ENCODE measurements at places on chromosomes 2 and 18.

- no peak for DNase-seq
Measured at GRCh38 chr2:168910330-168910729, 9.2 kb downstream of the G6PC2 start.

- DNase-seq: peak; percentile 37
Measured at GRCh38 chr2:62443886-62444285, 62.1 kb downstream of the TMEM17 start.

- no peak for DNase-seq
Measured at GRCh38 chr18:24197412-24197811, 58.5 kb downstream of the CABYR start.

DNA sequence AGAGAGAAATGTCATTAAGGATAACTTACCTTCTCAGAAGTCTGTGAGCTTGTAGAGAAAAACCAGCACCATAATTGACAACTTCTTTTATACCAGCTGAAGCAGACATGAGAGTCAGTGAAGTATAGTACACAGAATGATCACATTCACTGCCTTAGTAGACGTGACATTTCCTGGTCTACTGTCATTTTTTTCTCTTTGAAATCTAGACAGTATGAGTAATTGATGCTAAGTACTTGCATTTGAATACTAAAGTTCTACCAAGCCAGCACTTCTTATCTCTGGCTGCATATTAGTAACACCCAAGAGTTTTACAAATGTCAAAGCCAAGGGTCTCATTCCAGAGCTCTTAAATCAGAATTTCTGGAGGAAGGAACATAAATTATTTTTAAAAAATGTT lies 25.4 kb upstream of the ACADL start:
- no peak for DNase-seq

- DNase-seq: no peak
Measured at GRCh38 chr2:39657287-39657937, 8.3 kb upstream of the TMEM178A start.

GRCh38 chr18:23094411-23095190 lies 40.7 kb upstream of the CABLES1 start:
- DNase-seq: peak; percentile 43

DNA sequence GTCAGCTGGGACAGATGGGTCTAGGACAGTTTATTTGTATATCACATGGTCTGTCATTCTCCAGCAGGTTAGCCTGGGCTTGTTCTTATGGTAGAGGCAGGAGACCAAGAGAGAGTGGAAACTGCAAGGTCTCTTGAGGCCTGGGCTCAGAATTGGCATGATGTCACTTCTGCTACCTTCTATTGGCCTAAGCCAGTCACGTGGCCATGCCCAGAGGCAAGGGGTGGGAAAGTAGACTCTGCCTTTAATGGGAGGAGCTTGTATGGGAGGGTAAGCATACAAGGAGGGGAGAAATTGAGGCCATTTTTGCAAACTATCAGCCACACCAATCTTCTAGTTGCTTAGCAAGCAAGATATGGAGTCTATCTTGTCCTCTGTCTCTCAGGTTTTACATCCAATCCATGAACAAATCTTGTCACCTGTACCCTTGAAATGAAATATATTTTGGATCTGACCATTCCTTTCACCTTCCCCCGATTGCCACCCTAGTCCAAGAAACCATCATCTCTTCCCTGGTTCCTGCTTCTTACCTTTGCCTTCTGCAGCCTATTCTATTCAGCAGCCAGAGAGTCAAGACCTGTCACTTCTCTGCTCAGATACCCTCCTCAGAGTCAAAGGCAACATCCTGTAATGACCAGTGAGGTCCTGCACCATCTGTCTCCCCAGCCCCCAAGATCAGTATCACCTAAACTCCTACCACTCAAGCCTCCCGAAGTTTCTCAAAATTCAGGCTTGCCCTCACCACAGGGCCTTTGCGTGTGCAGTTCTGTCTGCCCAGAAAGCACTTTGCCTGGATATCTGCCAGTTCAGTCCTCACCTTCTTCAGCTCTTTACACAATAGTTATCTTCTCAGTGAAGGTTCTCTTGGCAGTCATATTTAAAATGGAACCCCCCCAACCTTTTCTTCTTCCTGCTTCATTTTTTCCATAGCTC lies 240.0 kb downstream of the LOXHD1 start:
- DNase-seq: no peak

DNA sequence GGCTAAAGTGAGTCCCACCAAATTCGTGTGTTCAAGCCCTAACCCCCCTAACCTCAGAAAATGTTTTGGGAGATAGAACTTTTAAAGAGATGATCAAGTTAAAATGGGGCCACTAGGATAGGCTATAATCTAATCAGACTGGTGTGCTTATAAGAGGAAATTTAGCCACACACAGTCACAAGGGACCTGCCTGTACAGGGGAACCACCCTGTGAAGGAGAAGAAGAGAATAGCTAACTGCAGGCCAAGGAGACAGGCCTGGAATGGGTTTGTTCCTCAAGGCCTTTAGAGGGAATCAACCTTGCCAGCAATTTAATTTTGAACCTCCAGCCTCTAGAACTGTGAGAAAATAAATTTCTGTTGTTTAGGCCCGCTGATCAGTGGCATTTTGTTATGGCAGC lies 36.0 kb upstream of the TANK start:
- DNase-seq: no peak

GRCh38 chr2:177676636-177677035 lies 284.1 kb downstream of the AGPS start:
- DNase-seq: no peak

DNA sequence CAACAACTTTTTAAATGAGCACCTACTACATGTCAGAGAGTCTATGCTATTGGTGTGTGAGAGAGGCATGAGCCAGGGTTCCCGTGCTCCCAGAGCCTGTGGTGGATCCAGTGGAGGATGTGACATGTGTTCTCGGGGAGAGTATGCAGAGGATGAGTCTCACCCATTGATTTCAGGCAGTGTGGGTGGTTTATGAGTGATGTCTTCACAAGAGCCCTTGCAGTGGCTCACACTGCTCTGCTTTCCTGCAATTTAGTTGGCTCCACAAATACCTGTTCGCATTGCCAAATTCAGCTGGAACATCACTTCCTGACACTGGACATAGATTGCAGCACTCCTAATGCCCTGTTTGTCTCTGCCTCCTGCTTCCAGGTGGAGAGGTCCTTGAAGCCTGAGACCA lies 243.6 kb upstream of the CXCR4 start:
- DNase-seq: no peak

GRCh38 chr2:207901829-207902228 lies 123.5 kb downstream of the PLEKHM3 start:
- no peak for DNase-seq

- DNase-seq: no peak
Measured at GRCh38 chr2:203122317-203122986, 107.8 kb downstream of the NBEAL1 start.

DNA sequence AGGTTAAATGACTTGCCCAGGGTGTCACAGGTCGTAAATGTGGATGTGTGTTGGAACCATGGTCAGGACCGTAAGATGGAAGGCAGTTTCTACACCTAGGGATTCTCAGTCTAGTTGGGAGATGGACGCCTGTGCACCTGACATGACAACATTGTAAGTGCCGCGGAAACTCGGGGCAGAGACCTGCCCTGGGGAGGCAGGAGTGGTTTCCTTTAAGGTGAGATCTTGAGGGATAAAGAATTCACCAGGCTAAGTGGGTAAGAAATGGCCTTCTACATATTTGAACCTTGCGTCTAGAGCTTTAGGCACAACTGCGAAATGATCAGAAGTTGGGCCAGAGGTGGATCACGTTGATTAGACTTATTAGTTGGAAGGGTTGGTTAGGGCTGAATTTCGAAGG lies 1.6 kb downstream of the DGKD start:
- no peak for DNase-seq

DNA sequence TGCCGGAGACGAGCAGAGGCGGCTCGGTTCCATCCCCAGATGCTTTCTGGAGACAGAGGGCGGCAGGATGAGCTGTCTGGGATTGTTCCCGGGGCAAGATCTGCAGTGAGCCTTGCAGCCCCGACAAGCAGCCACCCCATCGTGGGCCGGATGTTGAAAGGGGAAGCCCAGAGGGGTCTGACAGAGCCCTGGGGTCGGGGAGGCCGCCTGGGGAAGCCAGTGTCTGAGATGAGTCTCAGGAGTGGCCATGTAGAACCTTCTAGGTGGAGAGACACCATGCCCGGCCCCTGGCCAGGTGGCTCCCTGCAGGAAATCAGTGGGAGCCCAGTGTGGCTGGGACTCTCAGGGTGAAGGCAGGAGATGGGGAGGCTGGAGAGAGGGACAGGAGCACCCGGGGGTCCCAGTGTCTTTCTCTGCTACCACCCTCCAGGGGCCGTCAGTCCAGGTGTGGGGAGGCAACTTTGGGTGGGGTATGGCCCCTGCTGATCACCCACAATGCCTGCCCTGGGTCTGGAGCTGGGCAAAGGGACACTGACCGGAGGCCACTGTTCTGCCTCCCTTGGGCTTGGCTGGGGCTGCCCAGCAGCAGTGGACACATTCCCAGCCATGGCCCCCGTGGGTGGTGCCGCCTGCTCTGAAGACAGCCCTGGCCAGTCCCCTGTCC lies 128.3 kb upstream of the HS6ST1 start:
- DNase-seq: no peak

- DNase-seq: no peak
Measured at GRCh38 chr2:117646872-117647271, 167.6 kb upstream of the DDX18 start.

DNA sequence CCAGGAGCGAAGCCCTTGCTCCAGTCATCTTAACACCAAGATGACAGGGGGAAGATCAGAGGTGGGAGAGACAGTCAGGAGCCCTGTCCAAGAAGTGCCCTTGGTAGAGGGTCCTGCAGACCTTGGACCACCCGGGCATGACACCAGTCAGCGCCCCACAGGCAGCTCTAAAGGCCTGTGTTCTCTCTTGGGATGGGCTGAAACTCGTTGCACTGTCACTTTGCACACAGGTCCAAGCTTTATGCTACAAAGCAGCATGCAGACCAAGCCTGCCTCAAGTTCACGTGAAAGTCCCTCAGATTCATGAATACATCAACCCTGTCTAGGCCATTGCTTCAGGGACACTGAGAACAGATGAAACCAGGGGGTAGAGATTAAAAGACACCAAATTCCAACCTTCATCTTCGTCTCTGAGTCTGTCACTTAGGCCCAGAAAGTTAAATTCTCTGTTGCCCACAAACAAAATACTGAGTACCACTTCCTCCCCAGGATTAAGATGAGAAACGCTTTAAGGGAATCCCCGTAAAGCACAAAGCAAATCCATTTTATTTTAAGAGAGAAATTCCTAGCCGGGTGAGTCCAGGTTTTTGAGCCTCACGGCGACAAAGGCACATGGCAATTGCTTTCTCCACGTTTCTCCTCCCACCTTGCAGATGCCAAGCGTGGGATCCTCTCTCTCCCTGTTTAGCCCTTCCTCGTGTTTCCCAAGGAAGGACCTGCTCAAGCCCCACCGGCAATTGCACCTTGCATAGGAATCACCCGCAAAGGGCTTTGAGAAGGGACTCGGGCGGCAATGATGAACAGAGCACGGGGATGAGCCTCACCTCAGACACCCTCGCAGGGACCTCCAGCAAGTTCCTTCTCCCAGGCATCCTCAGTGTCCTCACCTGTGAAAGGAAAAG lies 75.0 kb upstream of the ID2 start:
- DNase-seq: no peak

DNA sequence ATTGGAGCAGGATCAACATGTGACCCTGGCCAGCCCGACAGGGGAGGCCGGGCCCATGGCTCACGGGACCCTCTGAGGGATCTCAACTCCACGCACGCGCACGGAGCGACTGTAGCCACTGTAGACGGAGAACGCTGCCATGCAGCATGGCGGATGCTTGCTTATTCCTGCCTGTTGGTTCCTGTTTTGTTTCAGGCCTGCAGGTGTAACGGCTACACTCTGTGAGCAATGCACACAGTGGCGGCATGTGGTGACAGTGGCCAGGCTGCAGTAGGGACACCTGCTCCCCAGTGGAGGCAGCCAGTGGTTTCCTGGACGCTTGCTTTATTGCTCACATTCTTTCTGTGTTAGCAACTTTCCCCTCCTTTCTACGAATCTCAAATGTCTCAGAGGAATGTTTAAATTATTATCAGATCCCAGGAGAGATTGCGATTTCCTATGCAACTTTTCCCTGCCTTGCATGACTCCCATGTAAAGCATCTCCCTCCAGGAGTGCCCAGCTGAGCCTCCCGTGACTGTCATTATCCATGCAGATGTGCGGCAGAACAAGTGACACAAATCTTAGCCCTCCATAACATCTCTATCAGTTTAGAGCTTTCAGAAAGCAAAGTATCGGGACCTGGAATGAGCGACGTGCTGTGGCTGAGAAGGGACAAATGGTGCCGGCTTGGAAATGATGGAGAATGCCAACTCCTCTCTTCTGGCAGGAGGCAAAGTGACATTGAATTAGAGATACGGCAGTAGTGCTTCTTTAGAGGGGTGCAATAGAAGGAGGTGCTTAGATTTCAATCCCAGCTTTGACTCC lies 209.7 kb downstream of the ASB1 start:
- DNase-seq: no peak

GRCh38 chr2:102028470-102028869 lies 36.7 kb downstream of the IL1R2 start:
- no peak for DNase-seq

- DNase-seq: no peak
Measured at GRCh38 chr2:238444242-238444641, 17.5 kb downstream of the ASB1 start.

GRCh38 chr2:133986881-133987795 lies 266.7 kb upstream of the MGAT5 start:
- no peak for DNase-seq

- DNase-seq: no peak
Measured at GRCh38 chr2:230955163-230955737, 30.2 kb upstream of the GPR55 start.

DNA sequence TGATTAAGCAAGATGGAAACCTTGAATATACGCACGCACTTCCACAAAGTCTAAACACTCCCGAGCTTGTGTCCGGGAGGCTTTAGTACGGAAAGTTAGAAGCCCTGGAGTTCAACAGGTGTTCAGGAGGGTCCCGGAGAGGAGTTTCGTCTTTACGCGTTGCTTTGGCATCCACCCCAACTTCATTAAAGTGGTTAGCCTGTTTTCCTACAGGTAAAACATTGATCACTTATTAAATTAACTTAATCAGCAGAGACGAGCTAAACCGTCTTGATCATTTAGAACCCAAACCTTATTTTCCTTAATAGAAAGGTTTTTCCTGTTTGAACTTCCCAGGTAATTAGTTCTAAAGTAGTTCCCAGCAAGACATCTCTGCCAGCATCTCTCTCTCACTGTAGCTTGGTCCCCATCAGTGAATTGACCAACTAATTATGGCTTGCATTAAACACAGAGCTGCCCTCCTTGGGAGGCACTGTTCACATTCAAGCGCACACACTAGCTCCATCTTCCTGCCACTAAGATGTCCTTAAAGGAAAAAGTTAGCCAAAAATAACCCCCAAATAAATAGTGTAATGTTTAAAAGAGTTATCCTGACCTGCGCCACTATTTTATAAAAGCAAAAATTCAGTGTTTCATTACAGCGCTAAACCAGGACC lies 1.4 kb downstream of the NPAS2 start:
- DNase-seq: no peak

DNA sequence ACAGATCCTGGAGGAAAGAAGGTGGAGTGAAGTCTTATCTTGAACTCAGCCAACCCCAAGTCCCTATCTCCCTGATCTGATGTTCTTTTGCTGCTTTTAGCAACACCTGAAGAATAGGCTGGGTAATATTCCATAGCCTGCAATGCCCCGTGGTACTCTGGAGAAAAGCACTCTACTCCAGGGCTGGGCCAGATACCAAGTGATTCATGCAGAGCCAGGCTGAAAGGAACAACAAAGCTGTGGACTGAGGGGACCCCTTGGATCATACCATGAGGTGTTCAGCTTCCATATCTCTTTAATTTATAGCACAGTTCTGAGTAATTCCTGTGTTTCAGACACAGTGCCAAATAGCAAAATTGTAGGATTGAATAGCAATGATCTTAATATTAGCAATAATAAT lies 130.6 kb downstream of the NXPH2 start:
- DNase-seq: no peak

All from iPS-NIHi11 (cell line).